ENCODE measurements at places on chromosomes 2 and 18.

GRCh38 chr2:19408592-19408991, 50.2 kb upstream of the OSR1 start:
- no peak for DNase-seq

DNA sequence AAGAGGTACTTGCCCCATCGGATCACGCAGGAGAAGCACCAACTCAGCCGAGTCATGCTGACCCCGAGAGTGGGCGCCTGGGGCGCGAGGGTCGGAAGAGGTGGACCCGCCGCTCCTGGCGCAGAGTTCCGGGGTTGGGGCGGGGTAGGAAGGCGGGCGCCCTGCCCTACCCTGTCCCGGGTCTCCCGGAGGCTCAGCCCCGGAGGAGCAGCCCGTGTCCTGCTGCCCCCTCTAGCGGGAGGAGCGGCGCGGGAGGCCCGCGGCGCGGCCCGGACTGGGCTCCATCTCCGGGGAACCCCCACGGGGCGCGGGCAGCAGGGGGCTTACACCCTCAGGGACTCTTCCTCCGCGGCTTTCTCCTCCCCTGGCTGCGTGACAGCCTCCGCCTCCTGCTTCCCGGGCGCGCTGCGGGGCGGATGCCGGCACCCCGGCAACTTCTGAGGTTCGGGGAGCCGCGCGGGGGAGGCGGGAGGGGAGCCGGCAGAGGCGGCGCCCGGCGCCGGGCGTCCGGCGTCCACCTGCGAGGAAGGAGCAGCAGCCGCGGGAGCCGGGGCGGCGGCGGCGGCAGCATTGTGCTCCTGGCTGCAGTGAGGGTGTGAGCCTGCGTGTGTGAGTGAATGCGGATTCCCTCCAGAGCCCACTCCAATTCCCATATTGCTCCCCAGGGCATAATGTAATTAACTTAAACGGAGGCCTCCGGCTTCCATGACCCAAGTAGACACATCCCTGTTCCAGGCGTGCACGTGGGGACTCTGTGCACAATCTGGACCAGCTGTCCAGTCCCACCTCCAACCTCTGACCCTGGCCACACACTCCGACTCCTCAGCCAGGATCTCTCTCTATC, 7.6 kb upstream of the TNS1 start:
- peak; percentile 11 for DNase-seq

DNA sequence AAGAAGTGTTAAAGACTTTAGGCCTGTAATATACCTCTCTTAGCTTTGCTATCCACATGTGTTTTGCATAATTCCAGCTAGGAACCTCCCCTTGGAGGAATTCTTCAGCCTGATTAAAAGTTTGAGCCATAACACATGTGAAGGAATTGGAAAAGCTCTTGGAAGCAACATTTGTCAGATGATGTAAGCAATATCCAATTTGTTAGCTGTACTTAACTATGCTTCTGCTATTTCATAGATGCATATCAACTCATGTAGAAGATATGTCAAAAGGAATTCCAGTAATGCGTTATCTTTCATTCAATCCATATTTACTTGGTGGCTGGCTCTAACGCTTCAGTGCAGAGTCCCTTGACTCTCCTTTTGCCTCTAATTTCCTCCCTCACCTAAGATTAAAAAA, 46.2 kb downstream of the PKP4 start:
- no peak for DNase-seq

DNA sequence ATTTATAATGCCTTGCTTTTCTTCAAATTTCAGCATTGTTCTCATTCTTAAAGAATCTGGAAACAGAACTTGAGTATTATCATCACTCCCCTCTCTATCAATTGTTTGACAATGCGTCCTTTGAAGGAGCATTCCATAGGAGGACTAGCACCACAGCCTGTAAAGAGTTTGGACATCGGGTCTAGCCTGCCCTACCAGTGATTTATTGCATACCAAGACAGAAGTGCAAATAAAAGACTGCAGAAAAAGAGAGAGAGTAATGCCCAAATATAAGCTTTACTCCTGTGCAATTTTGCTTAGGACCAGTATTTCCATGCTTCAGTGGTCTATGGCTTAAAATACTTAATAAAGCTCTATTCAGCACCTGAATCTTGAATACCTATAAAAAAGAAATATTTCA, 55.4 kb upstream of the MAP2 start:
- no peak for DNase-seq

- DNase-seq = no peak
Measured at GRCh38 chr18:58732471-58732870, 61.2 kb downstream of the MALT1 start.

DNA sequence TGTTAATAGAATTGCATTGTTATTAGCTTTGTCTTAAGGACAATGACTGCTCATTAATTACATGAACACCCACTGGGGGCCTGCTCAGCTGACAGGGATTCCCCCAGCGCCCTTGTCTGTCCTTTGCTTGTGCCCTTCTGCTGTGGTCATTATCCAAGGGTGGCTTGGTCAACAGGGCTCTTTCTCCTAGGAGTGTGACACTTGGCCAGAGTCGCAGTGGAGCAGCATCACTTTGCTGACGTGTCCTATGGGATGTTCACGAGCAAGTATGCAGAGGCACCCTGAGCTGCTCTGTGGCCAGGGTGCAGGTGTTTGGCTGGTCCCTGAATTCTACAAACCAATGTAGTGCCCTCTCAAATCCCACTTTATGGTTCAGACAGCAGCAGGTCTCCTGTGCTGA, 46.0 kb downstream of the PTGR3 start:
- no peak for DNase-seq

DNA sequence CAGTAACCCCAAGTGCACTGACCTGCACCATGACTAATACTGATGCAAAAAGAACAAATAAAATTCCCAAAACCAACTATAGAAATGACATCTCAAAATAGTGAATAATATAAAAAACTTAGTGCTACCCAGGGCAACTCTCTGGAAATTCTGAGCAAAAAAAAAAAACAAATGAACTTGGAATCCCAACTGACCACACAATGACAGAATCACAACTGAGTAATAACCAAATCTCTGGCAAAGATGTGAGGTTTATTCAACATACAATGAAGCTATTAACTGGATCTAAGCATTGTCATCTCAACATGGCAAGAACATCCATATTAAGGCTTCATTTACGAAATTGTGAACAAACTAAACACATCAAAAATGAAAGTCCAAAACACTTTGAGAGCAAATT, 22.7 kb downstream of the EXOC6B start:
- DNase-seq = no peak

DNA sequence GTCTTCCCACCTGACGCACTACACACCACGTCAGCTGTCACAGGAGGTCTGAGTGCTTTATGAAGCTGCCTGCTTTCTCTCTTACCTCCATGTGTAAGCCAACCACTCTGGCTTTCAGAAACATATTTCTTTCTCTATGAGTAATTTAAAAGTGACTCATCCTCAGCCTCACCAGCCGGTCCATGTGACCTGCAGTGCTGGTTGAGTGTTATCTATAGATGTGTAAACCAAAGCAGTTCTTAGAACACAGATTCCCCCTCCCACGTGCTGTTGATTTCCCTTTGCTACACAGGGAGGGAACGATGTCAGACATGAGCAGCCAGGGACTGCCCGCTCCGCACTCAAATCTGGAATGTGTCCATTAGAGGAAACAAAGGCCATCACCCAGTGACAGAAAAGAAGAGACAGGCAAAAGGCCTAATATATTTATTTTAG, 157.8 kb downstream of the BCL2 start:
- DNase-seq = peak; percentile 83

- DNase-seq = no peak
Measured at GRCh38 chr18:11882636-11883035, 25.5 kb downstream of the MPPE1 start.

DNA sequence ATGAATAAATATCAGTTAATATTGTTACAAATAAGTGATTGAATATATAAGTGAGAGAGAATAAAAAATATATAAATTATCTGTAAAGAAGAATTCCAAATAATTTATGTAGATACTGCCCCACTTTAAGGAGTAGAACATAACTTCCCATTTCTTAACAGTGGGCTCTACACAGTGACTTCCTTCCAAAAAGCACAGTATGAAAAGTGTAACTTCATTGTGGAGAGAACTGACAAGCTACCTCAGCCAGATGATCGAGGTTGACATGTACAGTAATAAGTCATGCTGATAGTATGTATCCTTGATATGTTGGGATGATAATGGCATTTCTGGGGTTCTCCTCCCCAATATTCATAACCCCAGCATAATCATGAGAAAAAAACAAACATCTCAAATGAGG, 191.9 kb upstream of the FN1 start:
- DNase-seq = no peak

DNA sequence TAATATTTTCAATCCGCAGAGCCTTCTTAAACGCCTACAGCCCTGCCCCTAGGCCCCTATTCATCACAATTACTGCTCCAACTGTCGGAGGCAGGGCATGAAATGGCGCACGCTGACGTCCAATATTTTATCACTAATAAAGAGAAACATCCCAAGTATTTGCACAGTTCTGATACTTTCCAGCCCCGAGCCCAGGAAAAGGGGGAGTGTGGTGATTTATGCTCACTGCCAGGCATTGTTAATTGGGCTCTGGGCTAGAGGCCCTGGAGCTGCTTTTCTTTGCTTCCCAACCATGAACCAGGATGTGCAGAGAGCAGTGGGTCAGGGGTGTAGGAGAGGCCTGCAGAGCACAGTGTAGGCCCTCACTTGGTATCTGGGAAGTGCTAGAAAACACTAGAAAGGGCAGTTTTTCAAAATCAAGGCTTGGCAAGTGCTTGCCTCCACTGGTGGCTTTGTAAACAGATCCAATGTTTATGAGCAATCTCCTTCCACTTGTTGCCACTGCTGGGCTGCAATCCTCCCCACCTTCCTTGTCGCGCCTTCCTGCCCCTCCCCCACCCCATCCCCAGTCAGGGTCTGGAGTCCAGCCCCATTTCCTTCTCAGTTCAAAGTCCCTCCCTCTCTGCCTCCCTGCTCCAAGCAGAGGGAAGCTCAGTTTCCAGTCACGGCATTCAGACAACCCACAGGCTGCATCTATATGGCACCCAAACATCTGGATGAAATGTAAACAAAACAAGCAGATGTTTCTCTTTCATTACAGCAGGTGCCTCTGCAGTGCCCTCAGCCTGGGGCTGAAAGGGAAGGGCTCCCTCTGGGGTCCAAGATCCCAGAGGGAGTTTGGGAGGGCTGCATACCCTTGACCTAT, 83.9 kb upstream of the PKDCC start:
- DNase-seq = no peak

DNA sequence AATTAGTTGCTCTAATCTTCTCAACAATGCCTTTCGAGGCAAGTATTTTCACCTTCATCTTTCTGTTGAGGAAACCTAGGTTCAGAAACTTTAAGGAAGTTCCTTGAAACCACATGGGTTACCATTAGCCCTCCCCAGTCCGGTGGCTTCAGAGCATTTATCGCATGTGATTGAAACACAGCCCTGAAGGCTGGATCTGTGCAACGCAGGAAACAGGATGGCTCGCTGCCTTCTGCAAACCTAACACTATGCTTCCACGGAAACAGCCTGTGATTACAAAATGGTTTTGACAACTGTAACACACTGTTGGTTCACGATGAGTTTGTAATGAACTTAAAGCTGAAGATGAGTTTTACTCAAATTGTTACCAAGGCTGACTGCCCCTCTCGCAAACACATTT, 68.5 kb downstream of the EPB41L3 start:
- DNase-seq = no peak

- no peak for DNase-seq
Measured at GRCh38 chr2:98343285-98343684, 3.0 kb upstream of the CNGA3 start.

DNA sequence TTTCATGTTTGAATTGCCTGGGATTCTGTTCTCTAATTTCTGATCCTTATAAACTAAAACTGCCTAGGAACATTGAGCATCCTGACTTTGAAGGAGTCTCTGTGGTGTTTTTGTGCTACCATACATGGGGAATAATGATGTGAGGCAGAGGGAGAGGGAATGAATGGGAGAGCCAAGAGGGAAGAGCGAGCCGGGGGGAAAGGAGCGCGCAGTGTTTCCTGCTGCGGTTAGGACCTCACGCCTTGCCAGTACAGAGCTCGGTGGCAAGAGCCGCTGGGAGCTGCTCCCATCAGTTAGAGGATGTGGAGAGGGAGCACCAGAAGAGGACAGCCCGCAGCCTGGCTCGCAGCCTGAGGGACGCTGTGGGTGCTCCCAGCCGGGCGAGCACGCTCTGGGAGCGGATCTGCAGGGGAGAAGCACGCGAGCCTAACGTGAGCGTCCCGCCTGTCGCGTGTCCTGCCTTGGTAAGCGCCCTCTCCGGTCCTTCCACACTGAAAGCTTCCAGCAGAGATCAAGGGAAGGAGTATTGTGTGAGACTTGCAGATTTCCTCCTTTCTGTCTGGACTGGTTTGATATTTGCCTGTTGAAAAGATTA, 114.7 kb downstream of the FAM210A start:
- DNase-seq = no peak

GRCh38 chr2:40213071-40213470, 238.8 kb downstream of the SLC8A1 start:
- DNase-seq = no peak

DNA sequence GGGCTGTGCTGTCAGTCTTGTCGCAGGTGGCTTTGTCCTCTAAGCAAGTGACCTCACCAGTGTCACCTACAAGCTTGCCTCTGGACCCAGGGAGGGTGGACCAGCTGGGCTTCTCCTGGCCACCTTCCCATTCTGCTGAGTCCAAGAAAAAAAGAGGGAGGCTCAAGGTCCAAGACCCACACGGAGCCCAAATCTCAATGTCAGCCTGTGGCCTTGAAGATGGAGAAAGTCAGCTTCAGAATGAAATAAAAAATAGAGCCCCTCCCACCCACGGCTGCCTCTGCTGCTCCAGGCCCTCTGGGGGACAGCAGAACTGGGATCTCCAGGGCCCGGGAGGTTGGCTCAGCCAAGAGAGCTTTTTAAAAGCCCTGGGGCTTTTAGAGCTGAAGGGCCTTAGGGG, 145.9 kb downstream of the TNS1 start:
- no peak for DNase-seq

DNA sequence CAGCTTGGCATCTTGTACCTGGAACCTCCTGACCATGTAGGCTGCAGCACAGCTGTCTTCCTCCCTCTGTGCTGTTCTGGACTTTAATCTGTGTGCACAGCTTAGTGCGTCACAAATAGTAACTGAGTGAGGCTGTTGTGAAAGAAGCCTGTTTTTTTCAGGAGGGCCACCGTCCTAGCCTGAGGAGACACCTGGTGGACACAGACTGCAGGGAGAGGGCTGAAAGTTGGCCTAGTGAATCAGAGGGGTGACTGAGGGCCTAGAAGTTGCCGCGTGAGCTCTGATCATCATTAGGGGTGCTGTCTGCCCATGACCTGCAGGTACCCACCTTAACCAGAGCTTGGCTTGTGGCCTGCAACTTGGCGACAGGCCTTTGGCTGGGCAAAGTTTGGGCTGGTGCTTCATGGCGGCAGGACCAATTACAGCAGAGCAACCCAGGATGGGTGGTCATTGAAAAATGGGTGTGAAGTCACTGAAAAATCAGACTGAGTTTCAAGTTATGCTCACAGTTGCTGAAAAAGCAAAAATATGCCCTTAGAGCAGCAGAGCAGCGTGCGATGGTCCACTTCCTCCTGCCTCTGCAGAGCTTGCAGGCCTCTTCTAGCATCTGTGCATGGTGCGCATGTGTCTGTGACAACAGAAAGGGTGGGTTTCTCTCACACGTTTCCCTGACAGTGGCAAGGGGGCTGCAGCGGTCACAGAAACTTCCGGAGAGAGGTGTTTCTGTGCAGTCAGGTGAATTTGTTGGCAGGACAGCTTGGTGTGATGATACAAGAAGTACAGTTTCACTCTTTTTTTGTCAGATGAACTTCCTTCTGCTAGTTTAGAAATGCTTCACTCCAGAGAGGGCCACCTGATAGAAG, 9.6 kb downstream of the GDF7 start:
- DNase-seq = no peak

GRCh38 chr2:73053316-73054114, 18.0 kb downstream of the SFXN5 start:
- DNase-seq = no peak

GRCh38 chr2:112754564-112754963, 9.8 kb downstream of the CKAP2L start:
- DNase-seq = no peak
